ENCODE measurements at places on chromosomes 2 and 18.

DNA sequence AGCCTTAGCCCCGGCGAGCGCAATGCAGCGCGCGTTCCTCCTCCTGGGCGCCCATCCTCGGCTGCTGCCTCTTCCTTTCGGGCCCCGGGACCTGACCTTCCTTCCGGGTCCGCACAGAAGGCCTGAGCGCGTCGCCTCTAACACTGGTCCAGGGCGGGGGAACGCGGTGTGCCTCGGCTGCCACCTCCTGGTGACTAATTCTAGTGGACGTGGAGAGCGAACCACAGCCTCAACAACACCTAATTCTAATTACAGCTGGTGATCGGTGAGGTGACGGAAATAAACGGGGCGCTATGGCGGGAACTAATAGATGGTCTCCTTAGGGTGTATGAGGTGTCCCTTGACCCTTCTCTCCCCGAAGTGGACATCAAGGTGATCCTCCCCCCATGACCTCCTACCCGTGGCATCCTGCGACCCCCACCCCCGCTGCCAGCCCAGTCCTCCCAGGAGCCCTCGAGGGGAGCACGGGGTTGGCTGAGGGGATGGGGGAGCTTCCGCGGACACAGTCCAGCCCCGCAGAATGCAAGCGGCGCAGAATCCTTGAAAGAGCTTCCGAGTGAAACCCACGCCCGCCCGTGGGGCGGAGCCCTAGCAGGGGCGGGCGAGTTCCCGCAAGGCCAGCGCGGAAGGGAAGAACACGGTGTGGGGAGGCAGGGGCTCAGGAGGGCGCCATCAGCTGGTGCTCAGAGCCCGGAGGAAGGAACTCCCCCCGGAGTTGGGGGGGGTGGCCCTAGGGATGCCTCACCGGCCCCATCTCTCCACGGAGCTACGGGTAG lies 12.8 kb upstream of the HMSD start:
- DNase-seq, result peak; percentile 44

DNA sequence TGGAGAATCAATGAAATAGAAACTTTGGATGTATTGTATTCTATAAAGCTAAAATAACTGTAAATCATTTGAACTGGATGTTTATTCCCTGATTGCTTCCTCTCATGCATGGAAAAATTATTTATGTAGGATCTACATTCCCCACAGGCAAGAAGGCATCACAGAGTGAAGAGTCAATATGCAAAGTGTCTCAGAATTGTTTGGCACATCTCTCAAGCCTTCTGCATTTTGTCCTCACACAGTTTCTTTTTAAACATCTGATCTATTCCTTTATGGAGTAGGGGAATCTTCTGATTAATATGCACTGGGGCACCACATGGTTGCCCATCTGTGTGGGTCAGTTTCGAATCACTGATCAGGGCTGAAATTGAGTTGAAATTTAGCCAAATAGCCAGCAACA lies 465.4 kb downstream of the ZNF804A start:
- DNase-seq, result peak; percentile 2

DNA sequence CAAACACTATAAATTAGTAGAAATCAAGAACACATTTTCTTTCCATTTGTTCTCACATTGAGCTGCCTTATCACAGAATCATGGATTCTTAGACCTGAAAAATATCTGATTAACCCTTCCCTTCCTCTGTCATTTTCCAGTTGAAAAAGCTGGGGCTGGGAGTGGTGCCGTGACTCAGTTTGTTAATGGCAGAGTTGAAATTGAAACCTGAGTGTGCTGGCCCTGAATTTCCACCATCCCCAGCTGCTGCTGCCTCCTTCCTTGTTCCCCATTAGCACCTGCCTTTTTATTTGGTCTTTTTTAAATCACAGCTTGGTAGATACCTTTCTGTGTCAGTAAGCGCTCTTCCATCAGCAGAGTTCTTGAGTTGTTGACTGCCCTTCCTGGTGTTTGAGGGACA lies 10.6 kb downstream of the FARP2 start:
- DNase-seq, result no peak

- DNase-seq, result no peak
These were observed 18.5 kb downstream of the GKN1 start for GRCh38 chr2:68992933-68993332.

- no peak for DNase-seq
These were observed 37.6 kb upstream of the PMAIP1 start for GRCh38 chr18:59861963-59862819.

GRCh38 chr2:177547122-177547521 lies 154.5 kb downstream of the AGPS start:
- no peak for DNase-seq

DNA sequence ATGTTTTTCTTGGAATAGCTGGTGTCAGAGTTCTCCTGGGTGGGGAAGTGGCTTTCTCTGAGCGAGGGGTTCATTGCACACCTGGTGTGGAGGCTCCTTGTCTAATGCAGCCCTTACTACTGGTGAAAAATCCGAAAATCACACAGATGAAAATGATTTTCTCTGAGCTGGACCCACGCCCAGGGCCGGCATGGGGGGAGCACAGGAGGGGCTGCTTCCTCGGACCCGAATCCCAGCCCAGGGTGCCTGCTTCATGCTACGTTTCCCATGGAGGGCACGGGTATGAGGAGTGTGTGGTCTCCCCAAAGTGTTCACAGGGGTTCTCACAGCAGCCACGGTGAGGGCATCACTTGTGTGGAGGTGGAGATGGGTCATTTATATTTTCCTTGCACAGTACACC lies 288.0 kb upstream of the HDAC4 start:
- DNase-seq, result no peak

GRCh38 chr2:15119722-15120175 lies 441.4 kb downstream of the NBAS start:
- DNase-seq, result no peak

DNA sequence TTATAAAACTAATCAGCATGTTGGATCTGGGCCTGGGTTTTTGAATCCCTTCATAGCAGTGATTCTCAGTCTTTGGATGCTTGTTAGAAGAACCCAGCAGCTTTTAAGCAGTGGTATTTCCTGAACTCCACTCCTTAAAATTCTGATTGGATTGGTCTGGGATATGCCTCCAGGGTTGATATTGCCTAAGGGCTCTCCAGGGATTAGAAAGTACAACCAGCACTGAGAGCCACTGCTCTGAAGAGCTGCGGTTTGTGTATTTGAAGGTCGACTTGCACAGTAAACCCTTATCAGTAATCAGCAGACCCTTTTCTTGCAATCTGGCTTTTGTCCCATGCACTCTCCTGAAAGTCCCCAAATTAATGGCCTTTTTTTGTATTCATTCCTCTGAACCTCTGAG lies 17.0 kb upstream of the RBMS1 start:
- DNase-seq, result no peak

DNA sequence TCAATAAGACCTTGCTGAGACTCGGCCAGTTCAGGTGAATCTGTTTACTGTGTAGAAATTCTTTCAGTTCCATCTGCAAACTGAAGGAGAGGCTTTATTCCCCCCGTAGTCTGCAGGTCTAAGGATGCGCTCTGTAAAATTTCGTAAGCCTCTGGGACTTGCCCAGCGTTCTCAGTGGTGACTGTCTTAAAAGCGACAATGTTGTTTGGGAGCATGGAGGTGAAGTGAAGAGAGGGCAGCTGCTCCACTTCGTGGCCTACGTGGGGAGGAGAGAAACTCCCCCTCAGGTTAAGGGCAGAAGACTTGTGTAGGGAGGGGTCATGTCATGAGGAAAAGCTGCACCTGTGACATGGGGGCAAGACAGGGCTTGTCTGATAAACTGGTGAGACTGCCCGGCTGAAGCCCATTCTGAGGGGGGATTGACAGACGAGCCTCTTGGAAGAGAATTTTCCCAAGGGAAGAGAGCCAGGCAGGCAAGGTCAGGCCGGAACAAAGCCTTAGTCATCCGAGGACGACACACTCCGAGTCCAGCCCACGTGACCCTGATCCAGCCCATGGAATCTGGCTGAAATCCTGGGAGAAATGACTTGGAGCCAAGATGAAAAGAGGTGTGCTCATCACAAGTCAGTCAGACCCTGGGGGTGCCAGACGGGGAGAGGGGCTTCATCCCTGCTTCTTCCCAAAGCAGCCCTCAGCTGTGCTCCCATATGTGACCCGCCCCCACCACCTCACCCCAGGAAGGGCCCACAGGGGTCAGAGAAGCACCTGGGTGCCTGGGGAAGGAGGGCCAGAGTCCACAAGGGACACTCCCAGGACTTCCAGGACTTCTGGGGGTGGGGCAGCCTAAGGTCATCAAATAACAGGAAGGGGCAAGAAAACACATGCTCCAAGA lies 88.5 kb upstream of the SH3BP4 start:
- peak; percentile 15 for DNase-seq

- no peak for DNase-seq
These were observed 37.8 kb downstream of the HS6ST1 start for GRCh38 chr2:128280901-128281321.

- no peak for DNase-seq
These were observed 49.9 kb upstream of the RNU4ATAC start for GRCh38 chr2:121480826-121481225.

- DNase-seq, result no peak
These were observed 243.0 kb downstream of the WDPCP start for GRCh38 chr2:63345285-63345633.

GRCh38 chr18:64692826-64693225 lies 543.9 kb upstream of the LINC00305 start:
- no peak for DNase-seq

DNA sequence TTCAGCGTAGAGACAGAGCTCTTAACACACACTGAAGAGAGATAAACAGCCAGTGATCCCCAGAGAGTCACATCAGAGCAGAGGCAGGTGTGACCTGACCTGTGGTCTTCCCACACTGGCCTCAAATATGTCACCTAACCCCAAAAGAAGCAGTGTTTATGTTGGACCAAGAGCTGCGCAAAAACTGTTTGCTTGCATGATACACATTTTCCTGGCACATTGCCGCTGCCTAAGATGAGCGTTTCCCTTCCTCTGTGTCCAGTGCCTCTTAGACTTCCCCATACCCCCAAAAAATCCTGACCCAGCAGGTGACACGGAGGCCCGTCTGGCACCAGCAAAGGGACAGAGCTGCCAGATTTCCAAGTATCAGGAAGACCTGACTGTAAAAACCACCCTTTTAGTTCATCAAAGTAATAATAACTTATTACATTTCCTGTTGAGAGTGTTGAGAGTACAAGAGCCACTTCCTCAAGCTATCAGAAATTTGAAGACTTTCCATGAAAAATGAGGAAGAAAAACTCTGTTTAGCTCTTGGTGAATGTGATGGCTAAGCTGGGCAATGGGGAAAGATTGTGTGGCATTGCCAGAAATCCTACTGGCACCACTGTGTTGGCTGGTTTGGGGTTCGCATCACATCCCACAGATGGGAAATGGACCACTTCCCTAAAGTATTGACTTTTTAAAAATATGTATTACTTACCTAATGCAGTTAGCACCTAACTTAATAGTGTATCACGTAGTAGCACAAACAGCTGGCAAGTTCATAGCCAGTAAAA lies 6.7 kb downstream of the TNFRSF11A start:
- DNase-seq, result no peak

DNA sequence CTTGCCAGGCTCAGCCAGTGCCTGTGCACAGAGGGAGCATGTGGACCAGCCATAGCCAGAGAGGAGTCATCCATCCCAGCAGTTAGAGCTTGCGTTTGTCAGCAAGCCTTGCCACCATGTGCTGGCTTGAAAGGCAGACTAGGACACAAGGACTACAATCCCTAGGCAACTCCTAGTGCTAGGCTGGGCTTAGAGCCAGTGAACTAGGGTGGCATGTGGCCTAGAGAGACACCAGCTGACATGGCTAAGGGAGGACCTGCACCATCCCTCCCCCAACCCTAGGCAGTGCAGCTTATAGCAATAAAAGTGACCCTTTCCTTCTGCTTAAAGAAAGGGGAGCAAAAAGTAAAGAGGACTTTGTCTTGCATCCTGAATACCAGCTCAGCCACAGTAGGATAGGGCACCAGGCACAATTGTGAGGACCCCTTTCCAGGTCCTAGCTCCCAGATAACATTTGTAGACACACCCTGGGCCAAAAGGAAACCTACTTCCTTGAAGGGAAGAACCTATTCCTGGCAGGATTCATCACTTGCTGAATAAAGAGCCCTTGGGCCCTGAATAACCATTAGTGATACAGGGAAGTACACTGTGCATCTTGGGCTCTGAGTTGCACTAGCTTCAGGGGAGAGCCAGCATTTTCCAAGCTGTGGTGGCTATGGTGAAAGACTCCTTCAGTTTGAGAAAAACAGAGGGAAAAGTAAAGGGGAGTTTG lies 38.7 kb upstream of the UXS1 start:
- peak; percentile 1 for DNase-seq

DNA sequence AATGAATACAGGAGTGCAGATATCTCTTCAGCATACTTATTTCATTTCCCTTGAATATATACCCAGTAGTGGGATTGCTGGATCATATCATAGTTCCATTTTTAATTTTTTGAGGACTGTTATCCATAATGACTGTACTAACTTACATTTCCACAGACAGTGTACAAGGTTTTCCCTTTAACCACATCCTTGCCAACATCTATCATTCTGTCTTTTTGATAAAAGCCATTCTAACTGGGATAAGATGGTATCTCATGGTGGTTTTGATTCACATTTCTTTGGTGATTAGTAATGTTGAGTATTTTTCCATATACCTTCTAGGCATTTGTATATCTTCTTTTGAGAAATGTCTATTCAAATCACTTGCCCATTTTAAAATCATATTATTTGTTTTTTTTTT lies 325.2 kb downstream of the CYP26B1 start:
- no peak for DNase-seq

DNA sequence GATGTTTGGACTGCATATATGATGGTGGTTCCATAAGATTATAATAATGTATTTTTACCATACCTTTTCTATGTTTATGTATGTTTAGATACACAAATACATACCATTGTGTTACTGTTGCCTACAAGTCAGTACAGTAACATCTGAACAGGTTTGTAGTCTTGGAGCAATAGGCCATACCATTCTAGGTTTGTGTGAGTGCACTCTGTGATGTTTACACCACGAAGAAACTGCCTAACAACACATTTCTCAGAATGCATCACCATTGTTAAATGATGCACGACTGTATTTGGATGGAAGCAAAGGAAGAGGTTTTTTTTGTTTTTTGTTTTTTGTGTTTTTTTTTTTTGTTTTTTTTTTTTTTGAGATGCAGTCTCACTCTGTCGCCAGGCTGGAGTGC lies 9.5 kb downstream of the DUSP19 start:
- DNase-seq, result no peak

DNA sequence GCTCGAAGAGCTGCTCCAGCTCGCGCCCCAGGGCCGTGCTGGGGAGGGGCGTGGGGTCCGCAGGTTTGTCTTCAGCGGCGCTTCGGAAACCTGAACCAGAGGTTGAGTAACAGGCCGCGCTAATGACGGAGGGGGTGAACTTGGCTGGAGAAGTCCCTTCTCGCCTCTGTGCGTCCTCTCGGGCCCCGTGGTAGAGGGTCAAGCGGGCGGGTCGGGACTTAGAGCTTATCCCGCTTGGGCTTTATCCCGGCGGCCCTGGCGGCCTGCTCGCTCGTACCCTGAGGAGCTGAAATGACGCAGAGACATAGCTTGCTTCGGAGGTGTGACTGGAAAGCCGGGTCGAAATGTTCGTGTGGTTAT lies 479 bp downstream of the RNMT start:
- no peak for DNase-seq

DNA sequence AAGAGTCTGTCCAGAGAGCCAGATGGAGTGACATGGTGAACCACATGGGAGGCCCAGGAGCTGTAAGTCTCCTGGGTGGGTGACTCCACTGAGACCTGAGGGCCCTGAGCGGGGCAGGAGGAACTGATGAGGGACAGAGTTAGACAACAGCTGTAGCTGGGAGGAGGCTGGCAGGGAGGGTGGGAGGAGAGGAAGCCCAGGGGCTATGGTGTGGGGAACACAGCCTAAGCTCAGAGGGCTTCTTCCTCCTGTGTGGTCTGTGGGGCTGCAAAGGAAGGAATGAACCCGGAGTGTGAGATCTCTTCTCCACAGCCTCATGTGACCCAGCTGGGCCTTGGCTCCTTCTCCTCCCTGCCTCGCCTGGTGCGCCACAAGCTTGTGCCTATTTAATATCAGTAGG lies 395.6 kb upstream of the HS6ST1 start:
- no peak for DNase-seq

Measured in cerebellum (tissue), 4 donors.